ENCODE measurements at places on chromosomes 7 and 10.

DNA sequence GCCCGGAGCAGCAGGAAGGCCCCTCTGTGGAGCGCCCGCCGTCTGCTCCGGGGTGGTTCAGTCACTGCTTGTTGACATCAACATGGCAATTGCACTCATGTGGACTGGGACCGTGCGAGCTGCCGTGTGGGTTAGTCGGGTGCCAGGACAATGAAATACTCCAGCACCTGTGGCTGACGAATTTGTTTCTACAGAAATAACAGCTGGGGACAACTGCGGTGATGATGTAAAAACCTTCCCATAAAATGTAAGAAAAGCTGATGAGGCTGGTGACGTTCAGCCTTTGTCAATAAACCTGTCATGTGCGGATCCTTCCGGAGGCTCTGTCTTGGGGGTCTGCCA is 5.6 kb downstream of the GPER1 start:
- DNase-seq = no peak
- H3K27me3 ChIP-seq = no peaks in the 10 kb centered on the region
- no peak overlapping the region for H3K27ac ChIP-seq
- no peaks in the 10 kb centered on the region for H3K36me3 ChIP-seq
- no peak overlapping the region for H3K4me3 ChIP-seq

DNA sequence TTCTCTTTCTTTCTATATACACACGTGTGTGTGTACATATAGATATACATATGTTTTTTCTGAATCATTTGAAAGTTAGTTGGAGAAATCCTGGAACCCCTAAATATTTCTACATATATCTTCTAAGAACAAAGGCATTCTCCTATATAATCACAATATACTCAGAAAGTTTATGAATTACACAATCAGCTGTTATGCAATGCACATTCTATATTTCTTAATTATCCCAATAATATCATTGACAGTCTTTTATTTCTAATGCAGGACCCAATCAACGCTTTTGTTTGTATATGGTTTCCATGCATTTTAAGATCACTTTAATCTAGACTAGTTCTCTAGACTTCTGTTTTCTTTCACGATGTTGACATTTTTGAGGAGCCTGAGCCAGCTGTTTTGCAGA is 27.7 kb upstream of the ZNF746 start:
- H3K27ac ChIP-seq = no peak overlapping the region
- H3K36me3 ChIP-seq = no peaks in the 10 kb centered on the region
- DNase-seq = no peak
- H3K4me1 ChIP-seq = no peaks in the 10 kb centered on the region
- no peak overlapping the region for H3K4me3 ChIP-seq

- H3K4me1 ChIP-seq = peaks cover 4% of the 10 kb centered on the region
- no peaks in the 10 kb centered on the region for H3K36me3 ChIP-seq
- H3K27ac ChIP-seq = no peak overlapping the region
- H3K27me3 ChIP-seq = no peaks in the 10 kb centered on the region
Measured at GRCh38 chr7:106193661-106194060, 81.5 kb upstream of the SYPL1 start.

GRCh38 chr7:16233517-16233916 is 187.8 kb downstream of the CRPPA start:
- no peak overlapping the region for H3K27ac ChIP-seq
- no peak for DNase-seq
- H3K4me3 ChIP-seq = no peak overlapping the region
- peaks cover 10% of the 10 kb centered on the region for H3K36me3 ChIP-seq

- no peak overlapping the region for H3K4me3 ChIP-seq
- H3K27me3 ChIP-seq = no peaks in the 10 kb centered on the region
- H3K36me3 ChIP-seq = no peaks in the 10 kb centered on the region
- peaks cover 15% of the 10 kb centered on the region for H3K4me1 ChIP-seq
- H3K27ac ChIP-seq = no peak overlapping the region
Measured at GRCh38 chr10:34489411-34489810, 325.7 kb downstream of the PARD3 start.

DNA sequence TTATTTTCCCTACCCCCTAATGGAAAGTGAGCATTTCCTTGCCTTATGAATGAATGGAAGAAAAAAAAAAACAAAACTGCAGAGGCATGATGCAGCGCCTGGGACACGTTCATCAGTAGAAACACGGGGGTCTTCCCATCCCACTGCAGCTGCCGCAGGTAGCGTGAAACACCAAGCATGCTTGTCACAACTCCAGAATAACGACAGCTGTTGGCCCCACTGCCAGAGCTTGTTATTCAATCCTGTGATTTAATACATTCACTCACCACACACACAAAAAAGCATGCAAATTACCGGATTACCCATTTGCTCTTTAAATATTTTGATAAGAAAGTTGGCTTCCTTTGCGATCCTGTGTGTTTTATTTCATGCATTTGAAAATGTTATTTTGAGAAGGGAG is 48.4 kb upstream of the GNA12 start:
- no peak overlapping the region for H3K4me3 ChIP-seq
- no peaks in the 10 kb centered on the region for H3K36me3 ChIP-seq
- H3K27ac ChIP-seq = no peak overlapping the region
- H3K27me3 ChIP-seq = no peaks in the 10 kb centered on the region
- DNase-seq = no peak

- H3K4me3 ChIP-seq = no peak overlapping the region
- no peaks in the 10 kb centered on the region for H3K27me3 ChIP-seq
- DNase-seq = no peak
- no peaks in the 10 kb centered on the region for H3K4me1 ChIP-seq
- H3K36me3 ChIP-seq = no peaks in the 10 kb centered on the region
- H3K27ac ChIP-seq = no peak overlapping the region
Measured at GRCh38 chr7:29896685-29897411, 90.5 kb downstream of the WIPF3 start.

GRCh38 chr7:101882005-101882421 is 64.6 kb downstream of the CUX1 start:
- H3K4me3 ChIP-seq = no peak overlapping the region
- H3K27me3 ChIP-seq = no peaks in the 10 kb centered on the region
- peaks cover 22% of the 10 kb centered on the region for H3K4me1 ChIP-seq
- H3K27ac ChIP-seq = peak overlapping the region; percentile 87

- no peaks in the 10 kb centered on the region for H3K36me3 ChIP-seq
- H3K27me3 ChIP-seq = no peaks in the 10 kb centered on the region
- no peaks in the 10 kb centered on the region for H3K4me1 ChIP-seq
- H3K4me3 ChIP-seq = no peak overlapping the region
Measured at GRCh38 chr7:117993377-117994003, 120.2 kb upstream of the CTTNBP2 start.

GRCh38 chr10:128095027-128095752 is 31.0 kb downstream of the MKI67 start:
- H3K4me1 ChIP-seq = no peaks in the 10 kb centered on the region
- no peak for DNase-seq
- H3K36me3 ChIP-seq = no peaks in the 10 kb centered on the region
- H3K27ac ChIP-seq = no peak overlapping the region

DNA sequence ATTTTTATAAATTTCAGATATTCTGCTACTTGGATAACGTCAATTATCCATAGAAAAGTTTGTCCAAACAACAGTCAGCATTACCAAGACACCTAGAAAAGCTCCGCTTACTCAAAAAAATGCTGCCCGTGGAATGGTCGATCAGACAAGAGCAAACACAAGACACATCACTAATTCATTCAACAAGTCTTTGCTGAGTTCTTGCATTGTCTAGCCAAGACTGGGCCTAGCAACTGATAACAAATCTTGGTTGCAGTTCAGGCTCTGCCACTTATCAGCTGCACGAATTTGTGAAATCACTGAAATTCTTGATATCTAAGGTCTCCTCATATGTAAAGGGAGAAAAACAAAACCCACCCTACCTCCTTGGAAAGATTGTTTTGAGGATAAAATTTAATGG is 168.3 kb downstream of the AKR1D1 start:
- no peaks in the 10 kb centered on the region for H3K36me3 ChIP-seq
- no peak overlapping the region for H3K27ac ChIP-seq
- no peaks in the 10 kb centered on the region for H3K4me1 ChIP-seq
- no peak overlapping the region for H3K4me3 ChIP-seq

- no peaks in the 10 kb centered on the region for H3K36me3 ChIP-seq
- H3K4me3 ChIP-seq = no peak overlapping the region
- H3K27me3 ChIP-seq = no peaks in the 10 kb centered on the region
- H3K4me1 ChIP-seq = no peaks in the 10 kb centered on the region
Measured at GRCh38 chr10:25078658-25079431, 62.4 kb downstream of the THNSL1 start.

- no peaks in the 10 kb centered on the region for H3K4me1 ChIP-seq
- H3K27ac ChIP-seq = peak overlapping the region; percentile 88
- no peaks in the 10 kb centered on the region for H3K27me3 ChIP-seq
- DNase-seq = peak; percentile 14
Measured at GRCh38 chr10:68526634-68527307, 552 bp downstream of the SLC25A16 start.

DNA sequence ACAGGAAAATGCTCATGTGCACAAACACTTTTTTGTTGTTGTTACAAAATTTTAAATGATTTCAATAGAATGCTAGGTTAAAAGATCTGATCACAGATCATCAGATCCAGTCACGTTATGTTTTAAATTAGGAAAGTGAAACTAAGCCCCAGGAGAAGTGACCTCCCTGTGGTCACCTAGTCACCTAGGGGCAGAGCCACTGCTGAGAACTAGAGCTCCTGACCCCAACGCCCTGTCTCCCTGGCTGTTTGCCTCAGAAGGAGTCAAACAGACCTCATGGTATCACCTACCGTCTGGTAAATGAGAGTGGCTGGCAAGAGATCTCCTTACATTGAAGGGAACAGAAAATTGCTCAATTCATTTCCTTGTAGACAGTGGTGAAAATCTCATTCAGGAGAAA is 447.3 kb downstream of the ADRA2A start:
- H3K4me3 ChIP-seq = no peak overlapping the region
- no peak overlapping the region for H3K27ac ChIP-seq
- H3K4me1 ChIP-seq = no peaks in the 10 kb centered on the region
- no peaks in the 10 kb centered on the region for H3K36me3 ChIP-seq
- H3K27me3 ChIP-seq = no peaks in the 10 kb centered on the region

DNA sequence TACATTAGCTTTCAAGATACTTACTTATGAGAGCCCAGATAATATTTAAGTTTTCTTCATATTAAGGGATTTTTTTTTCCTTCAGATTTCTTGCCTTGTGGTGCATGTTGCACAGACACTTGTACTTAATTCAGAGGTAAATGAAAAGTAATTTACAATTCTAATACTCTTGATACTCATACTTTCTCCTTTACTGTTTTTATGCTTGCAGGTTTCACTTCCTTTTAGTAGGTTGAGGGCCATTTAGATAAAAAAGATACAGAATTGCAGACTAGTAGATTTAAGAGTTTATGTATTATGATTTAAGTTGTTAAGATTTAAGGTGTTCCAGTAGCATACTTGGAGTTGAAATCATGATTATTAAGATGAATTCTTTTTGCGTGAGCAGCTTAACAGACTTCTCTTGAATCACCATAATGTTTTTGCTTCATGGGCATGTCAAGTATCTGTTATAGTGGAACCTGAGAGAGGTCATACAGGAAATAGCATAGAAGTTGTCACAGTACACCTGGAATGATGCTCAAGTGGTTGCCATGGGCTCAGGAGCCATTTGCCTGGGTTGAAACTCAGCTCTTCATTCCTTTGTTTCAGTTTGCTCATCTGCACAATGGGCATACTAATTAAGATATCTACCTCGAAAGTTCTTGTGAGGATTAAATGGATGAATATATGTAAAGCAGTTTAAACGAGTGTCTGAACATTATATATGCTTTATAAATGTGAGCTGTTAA is 174.8 kb upstream of the PRPS1L1 start:
- peaks cover 1% of the 10 kb centered on the region for H3K4me1 ChIP-seq
- no peak overlapping the region for H3K4me3 ChIP-seq
- no peak overlapping the region for H3K27ac ChIP-seq
- DNase-seq = no peak
- H3K36me3 ChIP-seq = no peaks in the 10 kb centered on the region
- no peaks in the 10 kb centered on the region for H3K27me3 ChIP-seq

DNA sequence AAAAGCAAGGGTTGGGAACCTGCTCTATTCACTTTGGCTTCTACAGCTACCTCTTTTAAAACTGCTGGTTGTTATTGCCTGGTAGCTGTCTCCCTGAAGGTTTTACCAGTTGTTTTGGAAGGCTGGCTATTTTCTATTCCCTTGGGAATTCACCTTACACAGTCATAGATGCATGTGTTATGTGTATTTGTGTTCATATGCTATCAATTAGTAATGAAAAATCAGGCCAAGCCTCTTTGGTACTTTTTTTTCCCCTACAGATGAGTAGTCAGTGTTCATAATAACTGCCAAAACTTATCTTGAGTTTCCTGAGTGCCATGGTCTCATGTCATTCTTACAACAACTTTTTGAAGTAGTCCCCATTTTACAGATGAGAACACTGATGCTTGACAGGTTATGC is 738.0 kb upstream of the GALNT17 start:
- H3K4me1 ChIP-seq = peaks cover 5% of the 10 kb centered on the region
- DNase-seq = no peak
- no peak overlapping the region for H3K27ac ChIP-seq
- no peaks in the 10 kb centered on the region for H3K27me3 ChIP-seq
- H3K4me3 ChIP-seq = no peak overlapping the region
- no peaks in the 10 kb centered on the region for H3K36me3 ChIP-seq
